MM.1S (cell line): ENCODE measurements at places on chromosomes 12 and 14.

- no peak for DNase-seq
Observed at GRCh38 chr12:3193131-3193530, 116.0 kb downstream of the TSPAN9 start.

DNA sequence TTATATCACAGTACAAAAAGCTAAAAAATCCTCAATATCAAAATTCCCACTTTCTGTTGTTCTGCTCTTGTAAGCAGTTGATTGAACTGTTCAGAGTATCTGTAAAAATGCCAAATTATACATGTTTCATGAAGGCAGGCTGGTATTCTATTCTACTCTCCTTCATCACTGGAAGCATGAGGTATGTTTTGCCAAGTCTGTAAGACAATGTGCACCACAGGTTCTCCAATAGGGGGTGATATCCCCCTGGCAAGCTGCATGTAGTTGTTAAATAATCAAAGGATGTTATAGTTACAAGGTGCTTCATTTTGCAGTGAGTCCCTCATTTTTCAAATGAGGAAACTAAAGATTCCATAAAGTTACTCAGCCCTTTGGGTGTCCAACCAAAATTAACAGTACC is 15.1 kb upstream of the NEK9 start:
- DNase-seq, result no peak

DNA sequence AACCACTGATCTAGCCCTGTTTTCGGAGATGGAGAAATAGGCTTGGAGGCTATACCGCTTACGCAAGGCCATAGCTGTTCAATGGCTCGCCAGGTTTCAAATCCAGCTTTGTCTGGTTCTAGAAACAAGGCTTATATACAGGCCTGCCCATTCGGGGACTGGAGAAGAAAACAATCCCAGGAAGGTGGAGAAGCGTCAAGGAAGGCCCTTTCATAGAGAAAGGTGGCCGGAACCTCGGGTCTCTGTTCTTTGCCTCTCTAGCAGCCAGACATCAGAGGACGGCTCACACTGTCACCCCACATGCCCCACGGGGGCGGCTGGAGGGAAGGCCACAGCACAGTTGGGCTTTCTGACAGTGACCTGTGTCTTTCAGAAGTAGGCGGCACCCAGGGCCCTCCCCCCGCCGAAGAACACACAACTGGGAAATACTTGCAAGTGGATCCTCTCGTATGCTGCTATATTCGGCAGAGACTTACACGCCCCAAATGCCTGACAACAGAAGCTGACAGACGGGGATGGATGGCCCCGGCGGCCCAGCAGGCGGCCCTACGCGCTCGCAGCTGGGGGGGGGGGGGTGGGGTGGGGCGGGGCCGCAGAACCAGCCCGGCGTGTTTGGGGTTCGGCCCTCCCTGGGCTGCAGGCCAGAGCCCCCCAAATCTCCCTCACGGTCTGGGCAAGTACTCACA is 4.5 kb upstream of the SETD1B start:
- peak; percentile 76 for DNase-seq

- peak; percentile 72 for DNase-seq
Observed at GRCh38 chr12:106113042-106113441, 25.7 kb downstream of the NUAK1 start.

DNA sequence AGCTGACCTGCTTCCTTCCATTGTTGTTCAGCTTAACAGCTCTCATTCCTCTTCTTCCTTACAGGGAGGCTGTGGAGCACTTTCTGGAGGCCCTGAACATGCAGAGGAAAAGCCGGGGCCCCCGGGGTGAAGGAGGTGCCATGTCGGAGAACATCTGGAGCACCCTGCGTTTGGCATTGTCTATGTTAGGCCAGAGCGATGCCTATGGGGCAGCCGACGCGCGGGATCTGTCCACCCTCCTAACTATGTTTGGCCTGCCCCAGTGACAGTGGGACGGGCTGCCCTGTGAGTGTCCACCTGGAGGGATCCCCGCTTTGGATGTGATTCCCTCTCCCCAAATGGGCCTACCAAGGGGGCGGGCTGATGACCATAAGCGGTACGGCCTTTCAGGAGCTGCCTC is 20.5 kb downstream of the PEX5 start:
- DNase-seq, result no peak

DNA sequence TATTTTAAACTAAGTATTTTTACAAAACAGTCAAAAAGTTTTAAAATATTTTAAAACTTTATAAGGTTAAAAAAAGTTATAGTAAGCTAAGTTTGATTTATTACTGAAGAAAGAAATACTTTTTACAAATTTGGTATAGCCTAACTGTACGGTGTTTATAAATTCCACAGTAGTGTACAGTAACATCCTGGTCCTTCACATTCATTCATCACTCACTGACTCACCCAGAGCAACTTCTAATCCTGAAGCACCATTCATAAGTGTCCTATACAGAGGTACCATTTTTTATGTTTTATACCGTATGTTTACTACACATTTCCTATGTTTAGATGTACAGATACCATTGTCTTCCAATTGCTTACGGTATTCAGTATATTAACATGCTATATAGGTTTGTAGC is 170.0 kb downstream of the KLHL28 start:
- no peak for DNase-seq

- DNase-seq, result no peak
Observed at GRCh38 chr14:71524320-71524982, 407.8 kb upstream of the RGS6 start.
